ENCODE measurements at places on chromosomes 1 and 21.
A peak's percentile ranks its signal among the peaks of the same experiment; 100 is the strongest.

DNA sequence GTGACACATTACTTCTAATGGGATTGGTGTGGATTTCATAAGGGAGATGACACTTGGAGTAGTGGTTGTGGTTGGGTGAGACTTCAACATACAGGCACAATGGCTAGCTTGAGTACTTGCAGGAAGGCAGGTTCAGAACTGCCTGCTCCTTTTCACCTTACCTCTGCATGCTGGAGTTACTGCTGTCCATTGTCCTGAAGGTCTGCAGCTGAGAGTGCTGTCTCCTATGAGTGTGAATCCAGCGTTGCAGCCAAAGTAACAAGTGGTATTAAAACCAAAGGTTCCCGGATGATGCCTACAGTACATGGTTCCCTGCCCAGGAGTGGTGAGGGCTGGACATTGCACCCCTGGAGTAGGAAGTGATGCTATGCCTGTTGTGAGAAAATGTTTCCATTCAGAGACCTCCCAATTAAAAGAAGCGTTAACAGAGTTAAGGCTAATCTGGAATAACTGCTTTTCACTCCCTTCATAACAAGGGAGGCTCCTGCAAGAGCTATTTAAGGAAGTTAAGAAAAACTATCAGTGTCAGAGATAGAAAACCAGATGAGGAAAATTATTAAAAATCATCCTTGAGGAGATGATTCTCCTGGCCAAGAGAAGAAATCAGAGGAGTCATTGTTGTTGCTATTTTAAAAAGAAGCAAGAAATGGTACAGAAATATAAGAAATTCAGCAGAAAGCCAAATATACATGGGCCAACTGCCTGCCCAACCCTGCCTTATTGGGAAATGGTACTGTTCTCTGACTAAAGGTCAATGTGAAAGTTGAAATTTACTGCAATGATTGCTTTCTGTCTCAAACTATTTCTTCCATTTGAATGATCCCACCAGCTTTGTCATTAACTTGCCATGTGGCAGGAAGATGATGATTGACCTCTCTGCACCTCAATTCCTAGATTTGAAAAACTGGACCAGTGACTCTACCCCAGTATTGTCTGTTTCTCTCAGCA is 9.8 kb upstream of the F5 start:
- DNase-seq: no peak
- H3K4me1 ChIP-seq: no peaks in the 10 kb centered on the region
- no peaks in the 10 kb centered on the region for H3K27me3 ChIP-seq
- H3K27ac ChIP-seq: no peak overlapping the region
- H3K36me3 ChIP-seq: no peaks in the 10 kb centered on the region
- no peak overlapping the region for H3K4me3 ChIP-seq

- no peak overlapping the region for H3K4me3 ChIP-seq
- H3K4me1 ChIP-seq: no peaks in the 10 kb centered on the region
- H3K36me3 ChIP-seq: no peaks in the 10 kb centered on the region
These were observed 17.7 kb downstream of the RGS8 start for GRCh38 chr1:182666706-182667105.

- H3K27ac ChIP-seq: no peak overlapping the region
- no peak for DNase-seq
These were observed 625.8 kb downstream of the BRINP3 start for GRCh38 chr1:189851806-189852367.

GRCh38 chr1:210003501-210003900 is 65.5 kb downstream of the SYT14 start:
- no peaks in the 10 kb centered on the region for H3K36me3 ChIP-seq
- H3K4me1 ChIP-seq: no peaks in the 10 kb centered on the region
- no peak overlapping the region for H3K27ac ChIP-seq
- H3K4me3 ChIP-seq: no peak overlapping the region
- no peak for DNase-seq

- H3K27me3 ChIP-seq: no peaks in the 10 kb centered on the region
- no peaks in the 10 kb centered on the region for H3K36me3 ChIP-seq
- no peak overlapping the region for H3K27ac ChIP-seq
- no peak for DNase-seq
- H3K4me3 ChIP-seq: no peak overlapping the region
These were observed 735.4 kb downstream of the LTN1 start for GRCh38 chr21:28257276-28257675.

GRCh38 chr1:15029786-15030185 is 123.8 kb upstream of the TMEM51 start:
- no peaks in the 10 kb centered on the region for H3K27me3 ChIP-seq
- DNase-seq: no peak
- no peak overlapping the region for H3K4me3 ChIP-seq
- peaks cover 11% of the 10 kb centered on the region for H3K4me1 ChIP-seq

DNA sequence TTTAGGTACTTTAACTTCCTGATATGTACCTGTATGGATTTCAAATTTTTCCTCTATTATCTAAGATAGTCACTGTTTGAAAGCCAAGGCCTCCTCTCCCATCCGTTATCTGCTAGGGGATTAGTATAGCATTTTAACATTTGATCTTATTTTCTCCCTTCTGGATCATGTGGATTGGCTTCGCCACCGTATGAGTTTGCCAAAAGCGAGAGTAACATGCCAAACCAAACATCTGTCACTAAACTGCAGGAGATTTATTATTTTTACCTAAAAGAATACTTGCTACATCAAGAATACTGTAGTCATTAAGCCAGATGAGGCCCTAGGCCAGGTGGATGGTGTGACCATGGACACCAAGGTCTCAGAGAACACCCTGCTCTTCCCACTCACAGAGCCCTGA is 28.5 kb upstream of the EEIG2 start:
- H3K27me3 ChIP-seq: no peaks in the 10 kb centered on the region
- H3K27ac ChIP-seq: no peak overlapping the region
- DNase-seq: no peak

GRCh38 chr1:13805431-13805830 is 105.4 kb downstream of the PRDM2 start:
- no peaks in the 10 kb centered on the region for H3K36me3 ChIP-seq
- DNase-seq: no peak
- no peaks in the 10 kb centered on the region for H3K27me3 ChIP-seq
- H3K4me3 ChIP-seq: no peak overlapping the region
- H3K4me1 ChIP-seq: peaks cover 6% of the 10 kb centered on the region
- no peak overlapping the region for H3K27ac ChIP-seq

GRCh38 chr1:64186898-64187280 is 16.5 kb upstream of the UBE2U start:
- no peak overlapping the region for H3K27ac ChIP-seq
- H3K4me1 ChIP-seq: no peaks in the 10 kb centered on the region
- H3K36me3 ChIP-seq: no peaks in the 10 kb centered on the region

GRCh38 chr1:45908611-45909140 is 105.3 kb downstream of the MAST2 start:
- H3K4me1 ChIP-seq: peaks cover 16% of the 10 kb centered on the region
- no peak overlapping the region for H3K27ac ChIP-seq
- H3K36me3 ChIP-seq: no peaks in the 10 kb centered on the region
- H3K4me3 ChIP-seq: no peak overlapping the region
- DNase-seq: no peak

GRCh38 chr1:215544566-215544965 is 22.5 kb upstream of the KCTD3 start:
- DNase-seq: no peak
- no peaks in the 10 kb centered on the region for H3K36me3 ChIP-seq
- peak overlapping the region; percentile 19 for H3K27ac ChIP-seq

DNA sequence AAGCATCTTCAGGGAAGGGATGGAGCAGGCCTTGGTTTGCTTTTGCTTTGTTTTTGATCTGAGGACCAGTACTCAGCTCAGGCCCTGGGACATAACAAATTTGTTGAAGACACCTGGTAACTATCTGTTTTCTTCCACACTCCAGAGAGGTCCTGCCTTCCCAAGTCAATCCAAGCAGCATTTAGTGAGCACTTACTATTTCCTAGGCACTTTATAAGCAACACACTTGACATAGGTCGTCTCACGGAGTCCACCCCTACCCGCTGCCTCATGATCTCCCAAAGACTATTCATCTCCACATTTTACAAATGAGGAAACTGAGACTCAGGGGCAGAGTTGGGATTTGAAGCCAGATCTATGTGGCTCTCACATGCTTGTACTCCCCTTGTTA is 14.4 kb upstream of the EPHA2 start:
- no peak overlapping the region for H3K4me3 ChIP-seq
- no peak for DNase-seq
- no peak overlapping the region for H3K27ac ChIP-seq
- H3K36me3 ChIP-seq: no peaks in the 10 kb centered on the region

DNA sequence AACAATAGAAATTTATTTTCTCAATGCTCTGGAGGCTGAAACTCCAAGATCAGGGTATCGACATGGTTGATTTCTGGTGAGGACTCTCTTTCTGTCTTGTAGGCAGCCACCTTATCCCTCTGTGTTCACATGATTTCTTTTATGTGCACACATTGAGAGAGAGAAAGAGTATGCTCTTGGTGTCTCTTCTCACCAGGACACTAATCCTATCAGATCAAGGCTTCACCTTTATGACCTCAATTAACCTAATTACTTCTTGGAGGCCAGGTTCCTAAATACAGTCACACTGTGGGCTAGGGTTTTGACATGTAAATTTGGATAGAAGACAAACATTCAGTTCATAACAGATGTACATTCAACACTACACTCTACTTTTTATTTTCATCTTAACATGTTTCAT is 1094.2 kb upstream of the ADGRL2 start:
- H3K4me3 ChIP-seq: no peak overlapping the region
- H3K27ac ChIP-seq: no peak overlapping the region
- H3K27me3 ChIP-seq: no peaks in the 10 kb centered on the region
- no peaks in the 10 kb centered on the region for H3K36me3 ChIP-seq
- no peak for DNase-seq

GRCh38 chr1:185735701-185736064 is 1.5 kb downstream of the HMCN1 start:
- H3K4me3 ChIP-seq: peak overlapping the region; percentile 55
- peaks cover 15% of the 10 kb centered on the region for H3K4me1 ChIP-seq
- peaks cover 64% of the 10 kb centered on the region for H3K27me3 ChIP-seq
- no peak for DNase-seq

DNA sequence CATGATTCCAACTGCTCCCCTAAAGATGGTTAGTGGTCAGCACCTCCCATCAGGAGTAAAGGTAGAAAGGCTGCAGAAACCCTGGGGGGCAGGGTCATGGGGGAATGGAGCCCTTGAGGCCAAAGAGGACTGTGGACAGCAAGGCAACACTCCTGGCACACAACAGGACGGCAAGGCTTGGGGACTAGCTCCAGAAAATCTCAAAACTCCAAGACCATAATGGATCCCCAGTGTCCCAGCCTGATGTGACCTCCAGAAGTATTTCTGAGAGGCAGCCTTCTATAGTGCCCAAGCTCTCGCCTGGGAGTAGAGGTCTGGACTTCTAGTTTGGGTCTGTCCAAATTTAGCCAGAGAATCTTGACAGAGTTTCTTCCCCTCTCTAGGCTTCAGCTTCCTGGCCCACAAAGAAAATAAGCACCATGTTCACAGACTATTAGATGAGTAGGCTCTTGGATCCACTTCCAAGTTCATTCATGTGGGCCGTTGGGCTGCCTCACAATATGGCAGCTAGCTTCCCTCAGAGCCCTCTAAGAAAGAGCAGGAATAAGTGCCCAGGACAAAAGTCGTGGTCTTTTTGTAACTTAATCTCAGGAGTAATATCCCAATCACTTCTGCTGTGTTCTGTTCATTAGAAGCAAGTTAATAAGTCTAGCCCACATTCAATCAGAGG is 6.9 kb downstream of the CD2 start:
- H3K4me3 ChIP-seq: no peak overlapping the region
- H3K27me3 ChIP-seq: no peaks in the 10 kb centered on the region
- no peak for DNase-seq
- no peak overlapping the region for H3K27ac ChIP-seq
- no peaks in the 10 kb centered on the region for H3K4me1 ChIP-seq

- H3K27ac ChIP-seq: no peak overlapping the region
- H3K4me1 ChIP-seq: no peaks in the 10 kb centered on the region
- no peaks in the 10 kb centered on the region for H3K36me3 ChIP-seq
- H3K4me3 ChIP-seq: no peak overlapping the region
- H3K27me3 ChIP-seq: no peaks in the 10 kb centered on the region
These were observed 70.2 kb downstream of the ETS2 start for GRCh38 chr21:38875694-38876492.

- no peak overlapping the region for H3K27ac ChIP-seq
- no peaks in the 10 kb centered on the region for H3K27me3 ChIP-seq
- no peak for DNase-seq
- H3K4me3 ChIP-seq: no peak overlapping the region
- no peaks in the 10 kb centered on the region for H3K4me1 ChIP-seq
These were observed 302.3 kb upstream of the RUNX1 start for GRCh38 chr21:35351434-35351833.

DNA sequence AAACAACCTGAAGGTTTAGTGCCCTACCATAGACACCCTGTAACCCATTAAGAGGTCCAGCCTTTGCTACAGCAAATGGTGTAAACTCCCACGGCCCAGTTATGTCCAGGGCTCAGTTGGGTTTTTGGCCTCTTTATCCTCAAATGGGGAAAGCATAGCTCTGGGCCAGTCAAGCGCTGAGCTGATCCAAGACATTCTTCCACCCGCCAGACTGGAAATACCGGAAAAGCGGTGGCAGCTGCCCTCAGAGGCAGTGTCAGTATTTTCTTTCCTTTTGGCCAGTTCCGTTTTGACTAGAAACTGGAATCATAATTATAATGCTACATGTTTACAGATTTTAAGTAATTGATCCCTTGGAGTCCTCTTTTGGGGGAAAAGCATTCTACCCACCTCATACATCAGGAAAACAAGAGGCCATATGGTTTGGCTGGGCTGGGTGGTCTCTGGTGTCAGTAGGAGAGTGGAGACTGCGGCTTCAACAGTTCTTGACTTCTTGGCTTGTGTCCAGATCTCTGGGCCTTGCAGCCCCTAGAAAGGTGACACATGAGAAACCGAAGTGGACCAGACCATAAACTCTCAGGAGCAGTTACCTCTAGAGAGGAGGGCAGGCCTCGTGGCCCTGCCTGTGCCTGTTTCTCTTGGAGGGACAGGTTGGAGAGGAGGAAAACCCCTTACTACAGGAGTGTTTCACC is 30.2 kb upstream of the CLDN14 start:
- H3K36me3 ChIP-seq: no peaks in the 10 kb centered on the region
- H3K27me3 ChIP-seq: peaks cover 17% of the 10 kb centered on the region
- peak; percentile 59 for DNase-seq

GRCh38 chr1:70084314-70084915 is 121.0 kb downstream of the LRRC40 start:
- no peak overlapping the region for H3K27ac ChIP-seq
- H3K36me3 ChIP-seq: no peaks in the 10 kb centered on the region
- H3K27me3 ChIP-seq: no peaks in the 10 kb centered on the region
- no peaks in the 10 kb centered on the region for H3K4me1 ChIP-seq
- H3K4me3 ChIP-seq: no peak overlapping the region

GRCh38 chr1:201648907-201649721 is 110.2 kb downstream of the NAV1 start:
- no peaks in the 10 kb centered on the region for H3K36me3 ChIP-seq
- H3K27me3 ChIP-seq: peaks cover 5% of the 10 kb centered on the region
- peak overlapping the region; percentile 83 for H3K27ac ChIP-seq
- DNase-seq: peak; percentile 35

DNA sequence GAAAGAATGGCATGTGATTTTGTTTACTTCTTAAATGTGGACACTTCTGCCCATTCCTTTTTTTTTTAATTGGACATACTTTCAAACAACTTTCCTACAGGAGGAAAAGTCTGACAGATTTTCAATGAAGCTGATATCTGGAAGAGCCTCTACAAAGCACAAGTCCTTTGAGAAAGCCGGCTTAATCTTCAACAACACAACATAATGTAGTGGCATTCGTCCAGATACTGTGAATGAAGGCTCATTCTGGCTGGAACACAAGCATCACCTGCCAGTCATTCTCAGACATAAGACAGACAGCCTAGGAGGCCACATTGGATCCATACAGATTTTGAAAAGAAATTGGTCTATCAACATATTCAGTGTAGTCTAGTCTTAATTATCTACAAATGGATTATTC is 4.9 kb downstream of the OTUD7B start:
- H3K36me3 ChIP-seq: no peaks in the 10 kb centered on the region
- no peaks in the 10 kb centered on the region for H3K27me3 ChIP-seq
- peaks cover 24% of the 10 kb centered on the region for H3K4me1 ChIP-seq
- DNase-seq: no peak
- no peak overlapping the region for H3K27ac ChIP-seq
- no peak overlapping the region for H3K4me3 ChIP-seq

Measured in transverse colon (tissue), 4 donors.